Stimulated activated CD8-positive, alpha-beta memory T cell treated with anti-CD3 and anti-CD28 coated beads, Interleukin-15, amount 100 ng/mL, for 48 hours (primary cell): ENCODE measurements at places on chromosomes 5 and 9.

DNA sequence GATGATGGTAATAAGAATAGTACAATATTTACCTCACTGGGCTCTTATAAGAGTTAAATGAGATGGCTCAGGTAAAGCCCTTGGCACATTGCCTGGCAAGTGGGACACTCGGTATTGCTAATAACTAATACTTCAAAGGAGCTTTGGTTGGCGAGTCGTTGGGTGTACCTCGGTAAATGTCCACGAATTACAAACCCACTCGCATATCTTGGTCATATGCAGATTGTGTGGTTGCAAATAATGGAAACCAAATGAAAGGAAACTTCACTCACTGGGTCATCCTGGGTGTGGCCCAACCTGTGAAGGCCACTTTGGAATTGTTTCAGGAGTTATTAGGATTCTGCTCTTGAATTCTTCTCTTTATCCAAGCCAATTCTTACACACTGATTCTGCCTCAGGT is 147.5 kb downstream of the NTRK2 start:
- DNase-seq = no peak

DNA sequence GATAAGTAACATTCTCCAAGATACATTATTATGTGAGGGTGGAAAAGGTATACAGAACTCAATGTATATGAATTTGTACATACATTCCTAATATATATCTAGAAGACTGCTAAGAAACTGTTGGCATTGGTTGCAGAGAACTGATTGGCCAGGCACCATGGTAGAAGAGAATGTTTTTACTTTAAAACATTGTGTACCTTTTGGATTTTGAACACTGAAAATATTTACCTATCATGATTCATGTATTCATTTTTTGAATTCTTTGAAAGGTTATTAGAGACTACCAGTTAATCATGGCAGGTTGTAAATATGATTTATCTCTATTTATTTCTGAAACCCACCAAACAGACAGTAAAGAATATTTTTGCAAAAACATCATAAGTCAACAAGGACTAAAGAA is 41.2 kb upstream of the ADRB2 start:
- no peak for DNase-seq

- no peak for DNase-seq
Measured at GRCh38 chr9:91001146-91001611, 199.6 kb downstream of the SYK start.

DNA sequence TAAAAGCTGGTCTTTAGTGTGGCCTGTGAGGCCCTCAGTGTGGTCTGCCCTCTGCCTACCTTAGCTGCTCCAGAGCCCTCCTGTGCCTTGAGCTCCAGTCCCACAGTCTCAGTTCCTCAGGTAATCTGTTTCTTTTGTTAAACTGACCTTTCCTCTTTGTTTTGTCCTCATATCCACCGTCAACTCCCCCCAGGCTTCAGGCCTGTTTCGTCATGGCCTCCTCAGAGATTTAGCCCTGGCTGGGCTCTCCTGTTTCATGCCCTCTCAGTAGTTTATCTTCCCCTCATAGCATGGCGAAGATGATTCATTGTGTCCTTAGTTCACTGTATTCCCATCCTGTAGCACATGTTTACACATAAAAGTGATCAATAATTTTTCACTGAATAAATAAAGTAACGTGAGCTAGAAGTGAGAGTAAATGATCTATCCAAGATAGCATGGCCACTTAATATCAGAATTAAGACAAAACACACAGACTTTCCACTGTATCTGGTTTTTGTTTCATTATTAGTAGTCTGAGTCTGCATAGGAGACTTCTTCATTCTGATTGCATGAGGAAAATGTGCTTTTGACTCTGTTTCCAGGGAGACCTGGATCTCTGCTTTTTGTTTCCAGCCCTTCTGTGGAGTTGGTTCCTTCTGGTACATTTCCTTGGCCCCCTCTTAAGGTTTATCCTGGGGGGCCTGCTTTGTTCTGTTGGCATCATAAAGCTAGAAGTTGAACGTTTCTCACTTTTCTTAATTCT is 70.5 kb downstream of the SNX24 start:
- DNase-seq = no peak

DNA sequence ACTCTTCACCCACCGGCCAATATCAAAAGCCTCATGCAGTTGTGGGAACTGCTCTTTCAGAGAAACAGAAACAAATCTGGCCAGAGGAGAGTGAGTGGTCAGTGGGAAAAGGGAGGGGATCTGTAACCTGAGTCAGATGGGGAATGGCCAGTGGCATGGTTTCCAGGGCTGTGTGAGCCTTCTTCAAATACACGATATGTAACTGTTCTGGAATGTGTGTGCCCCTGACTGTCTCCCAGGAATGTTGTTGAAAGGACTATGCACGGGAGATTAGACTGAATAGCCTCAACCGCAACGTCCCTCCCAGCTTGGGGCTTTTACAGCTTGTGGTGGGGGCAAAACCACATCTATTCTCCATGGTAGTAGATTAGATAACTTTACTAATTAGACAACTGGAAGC is 60.8 kb downstream of the SH3TC2 start:
- no peak for DNase-seq

DNA sequence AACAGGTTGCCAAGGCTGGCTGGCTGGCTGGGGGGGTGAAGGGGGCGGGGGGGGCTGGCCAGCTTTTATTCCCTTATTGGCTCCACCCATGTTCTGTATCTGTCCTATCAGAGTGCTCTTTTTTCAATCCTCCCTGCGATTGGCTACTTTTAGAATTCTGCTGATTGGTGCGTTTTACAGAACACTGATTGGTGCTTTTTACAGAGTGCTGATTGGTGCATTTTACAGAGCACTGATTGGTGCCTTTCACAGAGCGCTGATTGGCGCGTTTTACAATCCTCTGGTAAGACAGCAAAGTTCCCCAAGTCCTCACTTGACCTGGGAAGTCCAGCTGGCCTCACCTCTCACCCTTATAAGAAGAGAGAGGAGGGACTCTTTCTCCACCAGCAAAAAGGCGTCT is 175.9 kb downstream of the ERCC6L2 start:
- DNase-seq = no peak

GRCh38 chr5:125274211-125274610 is 527.8 kb upstream of the ZNF608 start:
- DNase-seq = no peak

DNA sequence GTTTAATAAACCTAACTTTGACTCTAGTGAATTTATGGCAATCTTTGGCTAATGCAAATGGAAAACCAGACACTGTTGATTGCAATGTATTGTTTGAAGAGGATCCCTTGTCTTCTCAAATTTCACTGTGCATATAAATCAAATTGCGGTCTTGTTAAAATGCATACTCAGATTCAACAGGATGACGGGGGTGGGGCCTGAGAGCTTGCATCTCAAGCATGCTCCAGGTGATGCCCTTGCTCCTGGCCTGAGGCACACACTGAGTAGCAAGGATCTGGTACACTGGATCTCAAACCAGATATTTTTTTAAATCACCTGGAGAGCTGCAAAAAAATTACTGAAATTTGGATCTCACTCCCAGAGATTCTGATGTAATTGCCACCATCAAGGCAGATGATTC is 463.7 kb downstream of the DNAH5 start:
- DNase-seq = no peak

GRCh38 chr9:11241779-11242178 is 629.0 kb upstream of the PTPRD start:
- DNase-seq = no peak

DNA sequence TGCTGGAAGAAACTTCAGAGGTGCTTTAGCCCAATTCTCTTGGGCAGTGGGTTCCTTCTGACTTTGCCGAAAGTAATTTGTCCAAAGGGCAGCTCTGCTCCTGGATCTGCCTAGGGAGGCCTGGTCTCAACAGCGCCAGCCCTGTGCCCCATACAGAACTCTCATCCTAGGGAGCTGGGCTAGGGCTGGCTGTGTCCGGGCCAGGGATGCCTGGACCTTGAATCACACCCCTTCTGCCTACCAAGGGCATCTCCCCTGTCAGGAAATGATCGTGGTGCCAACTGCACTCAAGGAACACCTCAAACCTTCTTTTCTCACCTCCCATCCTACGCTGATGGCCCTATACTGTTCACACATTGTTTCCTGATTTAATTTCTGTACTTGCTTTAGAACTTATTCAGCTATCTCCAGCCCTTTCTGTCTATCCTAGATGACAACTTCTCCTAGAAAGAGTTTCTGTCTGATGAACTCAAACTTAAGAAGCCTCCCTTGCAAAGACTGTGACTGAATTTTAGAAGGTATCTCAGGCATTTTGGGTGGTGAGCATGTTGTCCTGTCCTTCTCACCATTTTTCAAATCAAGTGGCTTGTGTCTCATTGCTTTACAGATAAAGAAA is 37.4 kb upstream of the NFIB start:
- DNase-seq = no peak

GRCh38 chr5:81233080-81233634 is at the start of gene CKMT2:
CKMT2 (plus strand) TSS chr5:81233322; CDS start chr5:81251133, 17,811 bp downstream.
- DNase-seq = no peak

GRCh38 chr9:99411479-99412115 is 189.5 kb downstream of the SEC61B start:
- no peak for DNase-seq

GRCh38 chr9:124427281-124427680 is 12.0 kb upstream of the PSMB7 start:
- DNase-seq = no peak

DNA sequence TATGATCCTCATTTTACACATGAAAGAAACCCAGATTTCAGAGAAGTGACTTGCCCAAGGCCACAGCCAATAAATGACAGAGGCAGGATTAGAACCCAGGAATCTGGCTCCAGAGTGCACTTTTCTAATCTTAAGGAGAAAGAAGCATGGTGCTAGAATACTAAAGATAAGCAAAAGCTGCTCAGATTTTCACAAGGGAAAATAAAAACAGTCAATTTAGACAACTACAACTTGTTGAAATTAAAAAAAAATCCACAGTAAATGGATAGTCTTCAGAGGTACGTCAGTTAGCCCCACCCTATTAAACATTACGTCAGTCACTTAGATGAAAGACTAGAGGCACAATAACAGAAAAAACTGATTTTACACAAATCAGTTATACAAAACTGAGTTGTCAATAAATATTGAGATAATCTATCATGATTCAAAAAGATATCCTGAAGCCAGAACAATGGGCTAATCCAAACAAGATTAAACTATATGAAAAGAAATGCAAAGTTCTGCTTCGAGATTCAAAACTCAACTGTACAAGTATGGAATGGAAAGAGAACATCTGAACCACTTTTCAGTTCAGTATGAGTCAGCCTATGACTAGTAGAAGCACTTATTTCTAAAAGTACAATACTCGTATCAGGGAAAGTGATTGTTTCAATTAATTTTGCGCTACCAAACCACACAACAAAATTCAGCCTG is 9.3 kb downstream of the TMEM245 start:
- DNase-seq = no peak

- no peak for DNase-seq
Measured at GRCh38 chr9:72691671-72692070, 170.3 kb downstream of the TMC1 start.

DNA sequence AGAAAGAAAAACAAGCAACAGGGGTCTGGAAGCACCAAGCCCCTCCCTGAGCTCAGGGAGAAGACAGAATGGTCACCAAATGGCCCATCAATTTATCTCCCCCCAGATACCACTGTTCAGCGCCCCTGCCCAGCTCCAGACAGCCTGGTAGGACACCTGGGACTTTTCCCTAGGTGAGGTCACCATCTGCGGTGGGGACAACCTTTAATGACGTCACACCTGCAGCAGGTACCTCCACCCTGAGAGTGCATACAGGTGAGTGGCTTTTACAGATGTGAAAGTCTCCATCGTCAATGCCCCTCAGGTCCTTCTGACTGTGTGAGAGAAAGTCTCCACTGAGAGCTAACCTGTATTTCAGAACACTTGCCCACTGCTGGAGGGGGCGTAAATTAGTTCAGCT is 34.3 kb upstream of the LAMC3 start:
- no peak for DNase-seq

GRCh38 chr5:83099001-83099400 is 21.7 kb downstream of the XRCC4 start:
- DNase-seq = no peak

DNA sequence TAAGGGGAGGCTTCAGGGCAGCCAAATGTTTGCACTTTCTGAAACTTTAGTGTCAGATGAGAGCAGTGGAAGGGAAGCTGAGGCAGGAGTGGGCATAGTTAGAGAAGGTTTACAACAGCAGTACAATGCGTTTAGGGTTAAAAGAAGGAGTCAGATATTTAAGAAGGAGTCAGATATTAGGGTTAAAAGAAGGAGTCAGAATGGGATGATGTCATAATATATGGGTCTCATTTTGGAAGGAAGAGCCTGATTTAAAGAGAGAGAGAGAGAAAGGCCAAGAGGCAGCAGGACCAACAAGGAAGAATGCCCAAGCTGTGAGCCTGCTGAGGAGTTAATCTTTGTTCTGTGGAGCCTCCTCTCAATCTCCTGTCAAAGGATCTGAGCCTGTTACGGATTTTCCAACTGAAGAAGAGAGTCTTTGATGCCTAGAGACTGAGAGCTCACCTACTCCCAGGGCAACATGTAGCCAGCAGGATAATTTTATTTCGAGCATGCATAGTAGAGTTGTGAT is 9.5 kb downstream of the ISL1 start:
- no peak for DNase-seq

DNA sequence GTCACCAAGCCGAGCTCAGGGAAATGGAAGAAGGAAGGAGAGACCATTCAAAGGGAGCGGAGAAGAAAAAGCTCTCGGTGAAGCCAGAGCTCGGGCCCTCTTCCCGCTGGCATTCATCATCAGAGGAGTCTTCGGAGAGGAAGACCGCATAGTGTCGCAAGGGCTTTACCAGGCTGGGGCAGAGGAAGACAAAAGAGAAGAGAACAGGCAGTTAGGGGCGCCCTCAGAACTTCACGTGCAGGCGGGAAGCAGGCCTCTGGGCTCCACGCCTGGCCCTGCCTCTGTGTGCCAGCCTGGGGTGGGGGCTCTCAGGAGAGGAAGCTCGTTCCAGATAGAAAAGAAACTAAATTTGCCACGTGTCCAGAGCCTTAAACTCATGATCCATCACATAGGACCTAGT is 31.7 kb downstream of the CRB2 start:
- DNase-seq = no peak

- DNase-seq = no peak
Measured at GRCh38 chr5:169018925-169019324, 282.0 kb downstream of the SLIT3 start.

- DNase-seq = no peak
Measured at GRCh38 chr9:133526721-133527321, 2.1 kb upstream of the MYMK start.

- DNase-seq = no peak
Measured at GRCh38 chr9:93088656-93089015, 7.4 kb upstream of the CARD19 start.
